ENCODE measurements at places on chromosomes 1 and 21.

- no peak for DNase-seq
Measured at GRCh38 chr21:36489776-36490165, 9.8 kb upstream of the CLDN14 start.

GRCh38 chr1:28935293-28935692, 20.9 kb downstream of the EPB41 start:
- DNase-seq = no peak

GRCh38 chr21:38639571-38640354, 141.5 kb upstream of the ERG start:
- DNase-seq = no peak

- DNase-seq = no peak
Measured at GRCh38 chr1:156590326-156591180, 1.0 kb upstream of the NAXE start.

GRCh38 chr1:204495078-204495753, 611 bp upstream of the PIK3C2B start:
- peak; percentile 75 for DNase-seq

- no peak for DNase-seq
Measured at GRCh38 chr1:91057784-91058183, 35.9 kb upstream of the ZNF644 start.

DNA sequence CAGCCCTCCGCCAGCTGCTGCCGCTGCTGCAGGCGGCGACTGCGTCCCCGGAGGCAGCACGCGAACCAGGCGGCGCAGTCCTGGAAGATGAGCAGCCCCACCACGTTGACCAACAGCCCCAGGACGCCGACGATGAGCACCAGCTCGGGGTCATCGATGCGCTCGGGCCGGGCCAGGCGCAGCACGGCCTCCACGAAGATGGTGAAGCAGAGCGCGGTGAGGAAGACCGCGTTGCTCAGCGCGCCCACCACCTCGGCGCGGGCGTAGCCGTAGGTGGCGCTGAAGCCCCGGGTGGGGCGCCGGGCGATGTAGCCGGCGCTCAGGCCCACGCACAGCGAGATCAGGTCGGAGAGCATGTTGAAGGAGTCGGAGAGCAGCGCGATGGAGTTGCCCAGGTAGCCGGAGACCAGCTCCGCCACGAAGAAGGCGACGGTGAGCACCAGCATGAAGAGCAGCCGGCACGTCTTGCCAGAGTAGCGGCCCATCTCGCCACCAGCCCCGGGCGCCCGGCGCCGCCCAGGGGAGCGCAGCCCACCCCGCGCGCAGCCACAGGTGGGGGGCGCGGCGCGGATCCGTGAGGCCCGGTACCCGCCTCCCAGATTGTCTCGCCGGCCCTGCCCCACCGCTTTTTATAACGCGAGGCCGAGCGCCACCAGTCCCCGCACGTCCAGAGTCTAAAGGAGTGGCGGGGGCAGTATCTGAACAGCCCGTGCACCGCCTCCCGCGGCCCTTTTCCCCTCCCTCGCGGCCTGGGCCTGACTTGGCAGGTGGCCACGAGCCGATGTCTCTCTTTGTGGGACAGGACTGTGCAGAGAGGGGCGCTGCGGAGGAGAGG, at the start of gene SLC30A10:
Gene SLC30A10, minus strand, starts transcription at position 602 of the 835 bp plus-strand sequence. Its CDS starts 117 bp downstream, at position 485.
- DNase-seq = peak; percentile 62

DNA sequence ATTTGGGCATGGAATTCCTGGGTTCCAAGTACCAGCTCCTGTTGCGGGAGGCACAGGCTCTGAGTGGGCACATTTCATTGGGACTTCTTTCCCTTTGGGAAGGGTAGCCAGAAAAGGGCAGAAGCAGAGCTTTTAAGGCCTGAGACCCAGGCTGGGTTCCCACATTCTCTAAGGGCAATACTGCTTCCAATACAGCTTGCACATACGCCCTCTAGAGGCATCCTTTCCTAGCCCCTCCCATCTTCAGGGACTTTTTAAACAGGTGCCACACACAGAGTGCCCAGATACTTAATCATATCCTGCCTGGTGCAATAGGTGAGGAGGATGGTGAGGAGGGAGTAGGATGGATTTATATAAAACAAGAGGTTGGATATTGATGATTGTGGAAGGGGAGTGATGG, 5.7 kb downstream of the GPR88 start:
- DNase-seq = peak; percentile 55

GRCh38 chr21:42538479-42539275, 25.0 kb downstream of the SLC37A1 start:
- DNase-seq = no peak

GRCh38 chr21:32562426-32562825, 22.9 kb downstream of the TCP10L start:
- no peak for DNase-seq

DNA sequence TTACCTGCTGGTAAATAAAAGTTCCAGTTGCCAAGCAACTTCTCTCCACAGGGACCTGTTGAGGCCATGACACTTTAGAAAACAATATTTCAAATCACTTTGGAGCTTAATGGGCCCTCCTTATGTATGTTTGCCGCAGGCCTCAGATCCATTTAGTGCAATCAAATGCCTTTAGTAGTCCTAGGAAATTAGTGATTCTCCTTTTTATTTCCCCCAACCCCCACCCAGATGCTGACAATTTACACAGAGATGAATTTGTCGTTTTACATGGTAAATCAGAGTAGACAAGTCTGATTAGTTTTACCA, 83.6 kb downstream of the CLIC4 start:
- no peak for DNase-seq

DNA sequence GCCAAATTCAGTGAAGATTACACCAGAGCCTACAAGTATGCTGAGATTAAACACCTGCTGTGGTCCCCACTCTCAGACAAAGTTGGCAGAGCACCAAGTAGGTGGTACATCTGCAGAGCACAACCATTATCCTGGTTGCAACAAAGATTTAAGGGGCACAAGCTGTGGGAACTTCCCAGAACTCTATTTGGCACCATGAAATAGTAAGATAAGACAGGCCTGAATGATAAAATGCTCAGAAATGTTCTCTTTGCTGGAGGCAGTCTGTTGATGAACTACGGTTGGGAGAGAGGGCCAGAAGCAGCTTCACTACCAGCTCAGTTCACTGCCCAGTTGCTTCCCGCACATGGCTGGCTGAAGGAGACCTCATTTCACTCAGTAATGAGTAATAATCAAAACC, 19.9 kb downstream of the RPL5 start:
- DNase-seq = no peak

DNA sequence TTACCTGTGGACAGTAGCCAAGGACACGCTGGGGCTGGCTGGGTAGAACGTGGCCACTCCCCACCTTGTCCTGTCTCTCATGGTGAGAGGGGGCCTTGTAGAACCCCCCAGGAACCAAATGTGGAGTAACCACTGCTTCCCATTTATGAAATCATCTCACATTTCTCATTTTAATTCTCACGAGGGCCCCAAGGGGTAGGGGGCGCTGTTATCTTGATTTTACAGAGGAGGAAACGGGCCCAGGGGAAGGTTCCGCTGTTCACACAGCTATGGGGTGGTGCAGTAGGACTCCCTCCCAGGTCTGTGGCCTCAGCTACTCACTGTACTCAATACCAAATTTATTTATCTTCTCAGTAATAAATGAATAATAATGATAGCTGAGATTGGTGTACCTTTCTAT, 5.5 kb downstream of the SMPDL3B start:
- peak; percentile 62 for DNase-seq

DNA sequence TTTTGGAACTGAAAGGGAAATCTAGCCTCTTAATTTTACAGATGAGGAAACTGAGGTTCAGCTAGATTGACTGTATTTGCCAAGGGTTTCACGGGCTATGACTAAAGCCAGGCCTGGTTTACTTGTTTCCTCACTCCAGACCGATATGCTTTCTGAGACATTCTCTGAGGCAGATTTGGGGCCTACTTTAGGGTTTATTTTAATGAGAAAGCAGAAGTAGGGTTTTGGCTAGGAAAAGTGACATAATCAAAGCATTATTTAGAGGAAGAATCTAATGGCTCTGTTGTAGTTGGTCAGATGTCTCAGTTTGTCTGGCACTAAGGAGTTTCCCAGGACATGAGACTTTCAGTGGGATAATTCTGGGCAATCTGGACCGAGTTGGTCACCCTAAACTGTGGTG, 1.5 kb upstream of the RPTN start:
- no peak for DNase-seq

GRCh38 chr1:43836267-43836951, 97.2 kb upstream of the ARTN start:
- peak; percentile 49 for DNase-seq

DNA sequence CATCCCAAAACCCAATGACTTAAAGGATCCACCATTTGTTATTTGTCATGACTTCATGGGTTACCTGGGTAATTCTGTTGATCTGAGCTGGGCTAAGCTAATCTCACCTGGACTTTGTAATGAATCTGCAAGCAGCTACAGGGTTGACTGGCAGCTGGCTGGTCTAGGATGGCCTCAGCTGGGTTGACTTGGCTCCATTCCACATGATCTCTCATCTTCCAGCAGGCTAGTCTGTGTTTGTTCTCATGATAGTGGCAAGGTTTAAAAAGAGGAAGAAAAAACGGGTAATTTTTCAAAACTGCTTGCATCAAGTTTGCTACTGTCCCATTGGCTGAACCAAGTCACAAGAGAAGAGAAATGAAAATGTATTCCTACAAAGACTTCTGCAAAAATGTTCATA, 24.8 kb upstream of the ZMYM4 start:
- DNase-seq = no peak

GRCh38 chr1:161157867-161158266, 1.4 kb upstream of the USP21 start:
- DNase-seq = no peak

DNA sequence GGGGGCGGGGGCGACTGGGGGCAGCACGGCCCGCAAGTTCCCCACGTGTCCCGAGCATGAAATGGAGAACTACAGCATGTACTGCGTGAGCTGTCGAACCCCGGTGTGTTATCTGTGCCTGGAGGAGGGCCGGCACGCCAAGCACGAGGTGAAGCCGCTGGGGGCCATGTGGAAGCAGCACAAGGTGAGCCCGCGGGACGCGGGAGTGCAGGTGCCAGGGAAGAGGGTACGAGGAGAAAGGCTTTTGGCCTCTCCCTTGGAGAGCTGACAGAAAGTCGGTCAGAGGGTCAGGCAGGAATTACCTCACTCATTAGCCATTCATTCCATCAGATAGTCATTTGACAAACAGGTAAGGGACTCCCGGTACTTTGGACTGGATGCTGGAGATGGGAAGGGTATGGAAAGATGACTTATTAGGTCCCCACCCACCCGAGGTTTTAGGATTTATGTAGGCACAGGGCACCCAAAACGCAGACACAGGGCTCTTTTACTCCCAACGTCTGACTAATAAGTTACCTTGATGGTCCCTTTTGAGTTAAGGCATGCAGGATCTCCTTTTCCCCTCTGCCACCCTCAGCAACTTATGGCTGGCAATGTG, 2.1 kb downstream of the TRIM67 start:
- no peak for DNase-seq

GRCh38 chr1:3500265-3500835, 45.9 kb downstream of the ARHGEF16 start:
- no peak for DNase-seq

DNA sequence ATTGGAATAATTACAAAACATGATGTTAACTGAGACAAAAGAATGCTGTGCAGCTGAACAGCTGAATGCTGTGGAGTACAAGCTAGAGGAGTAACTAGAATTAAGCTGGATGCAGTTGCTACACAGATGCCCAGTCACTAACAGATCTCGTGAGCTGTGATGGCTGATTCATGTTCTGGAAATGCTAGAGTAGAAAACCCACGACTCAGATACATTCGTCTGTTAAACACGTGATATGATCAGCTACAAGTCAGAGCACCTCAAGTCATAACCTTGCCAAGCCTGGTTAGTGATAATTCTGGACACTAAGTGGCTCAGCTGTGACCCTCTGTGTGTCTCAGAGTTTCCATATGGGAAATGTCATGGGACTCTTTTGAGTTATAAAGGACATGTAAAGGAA, 89.7 kb upstream of the ESRRG start:
- DNase-seq = no peak

DNA sequence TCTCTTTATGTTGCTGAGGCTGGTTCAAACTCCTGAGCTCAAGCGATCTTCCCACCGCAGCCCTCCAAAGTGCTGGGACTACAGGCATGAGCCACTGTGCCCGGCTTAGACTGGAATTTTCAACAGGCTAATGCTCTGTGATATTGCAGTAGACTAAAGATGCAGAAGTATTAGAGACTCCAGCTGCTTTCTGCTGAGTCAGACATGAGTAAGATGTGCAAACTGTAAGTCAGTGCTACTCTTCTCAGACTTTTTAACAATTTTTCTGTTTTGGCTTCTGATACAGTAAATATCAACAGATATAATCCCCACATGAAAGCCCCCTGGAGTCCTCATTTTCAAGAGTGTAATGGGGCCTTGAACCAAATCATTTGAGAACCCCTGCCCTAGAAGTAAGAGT, 29.3 kb upstream of the NLRP3 start:
- DNase-seq = no peak

- no peak for DNase-seq
Measured at GRCh38 chr1:69459244-69459643, 108.5 kb upstream of the LRRC7 start.

- peak; percentile 89 for DNase-seq
Measured at GRCh38 chr1:85576642-85577418, 3.7 kb upstream of the CCN1 start.

GRCh38 chr1:203217139-203217655, 12.3 kb downstream of the CHIT1 start:
- DNase-seq = no peak

DNA sequence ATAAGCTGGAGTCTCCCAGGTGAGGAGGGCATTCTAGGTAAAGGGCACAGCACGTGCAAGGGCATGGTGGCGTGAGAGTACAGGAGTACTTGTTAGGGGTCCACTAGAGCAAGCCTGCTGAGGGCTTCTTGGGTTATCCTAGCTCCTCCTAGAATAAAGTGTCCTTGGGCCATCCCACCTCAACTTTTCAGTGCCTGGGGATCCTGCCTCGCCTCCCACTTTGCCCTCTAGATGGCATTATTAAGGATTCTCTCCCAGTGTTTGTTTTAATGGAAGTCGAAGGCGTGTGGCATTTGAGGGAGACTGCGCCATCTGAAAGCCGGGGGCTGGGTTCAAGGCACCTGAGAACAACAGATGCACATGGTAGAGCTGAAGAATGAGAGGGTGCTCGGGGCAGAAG, 74.5 kb upstream of the SELENON start:
- DNase-seq = no peak

DNA sequence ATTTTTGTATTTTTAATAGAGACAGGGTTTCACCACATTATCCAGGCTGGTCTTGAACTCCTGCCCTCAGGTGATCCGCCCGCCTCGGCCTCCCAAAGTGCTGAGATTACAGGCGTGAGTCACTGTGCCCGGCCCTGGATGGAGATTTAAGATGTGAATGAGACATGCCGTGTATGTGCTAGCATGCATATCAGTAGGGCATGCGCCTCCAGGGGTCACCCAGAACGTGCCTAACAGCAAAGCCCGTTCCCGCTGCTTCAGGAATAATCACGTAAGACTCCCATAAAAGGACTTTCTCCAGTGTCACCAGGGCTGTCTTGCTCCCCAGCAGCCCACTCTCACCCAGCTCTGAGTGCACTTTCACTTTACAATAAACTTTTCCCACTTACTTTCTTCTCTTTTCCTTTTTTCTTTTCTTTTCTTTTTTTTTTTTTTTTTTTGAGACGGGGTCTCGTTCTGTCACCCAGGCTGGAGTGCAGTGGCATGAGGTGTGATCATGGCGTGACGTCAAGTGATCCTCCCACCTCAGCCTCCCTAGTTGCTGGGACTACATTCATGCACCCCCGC, 46.9 kb upstream of the DISP3 start:
- no peak for DNase-seq

GRCh38 chr21:27320868-27321267, 354.0 kb upstream of the ADAMTS5 start:
- no peak for DNase-seq

All from GM13977 (cell line).